ENCODE measurements at places on chromosomes 2 and 18. TPM values are rescaled to one million over a fixed set of nuclear protein-coding genes. Genes with fewer than 3 reads are reported as not detected.

GRCh38 chr2:217096474-217097225 lies 236.8 kb upstream of the TNP1 start:
- no peaks in the 10 kb centered on the region for H3K36me3 ChIP-seq
- H3K4me3 ChIP-seq: no peak overlapping the region
- no peak overlapping the region for H3K27ac ChIP-seq
- H3K4me1 ChIP-seq: no peaks in the 10 kb centered on the region

- H3K4me3 ChIP-seq: no peak overlapping the region
- DNase-seq: no peak
- H3K36me3 ChIP-seq: no peaks in the 10 kb centered on the region
- no peaks in the 10 kb centered on the region for H3K27me3 ChIP-seq
- peaks cover 14% of the 10 kb centered on the region for H3K4me1 ChIP-seq
These were observed 78.8 kb upstream of the FZD5 start for GRCh38 chr2:207848545-207848928.

The BOD1L2 gene
- total RNA-seq: not detected

GRCh38 chr2:177141866-177142265 lies 70.7 kb upstream of the HNRNPA3 start:
- H3K27ac ChIP-seq: no peak overlapping the region
- no peaks in the 10 kb centered on the region for H3K27me3 ChIP-seq
- DNase-seq: no peak

The CENPA gene
- 13.0 TPM for total RNA-seq

GRCh38 chr2:111100765-111101162 lies 19.9 kb upstream of the BCL2L11 start:
- peak; percentile 5 for DNase-seq
- no peaks in the 10 kb centered on the region for H3K4me1 ChIP-seq
- H3K36me3 ChIP-seq: no peaks in the 10 kb centered on the region
- H3K27ac ChIP-seq: no peak overlapping the region
- no peak overlapping the region for H3K4me3 ChIP-seq

The TCF23 gene
- total RNA-seq: not detected

DNA sequence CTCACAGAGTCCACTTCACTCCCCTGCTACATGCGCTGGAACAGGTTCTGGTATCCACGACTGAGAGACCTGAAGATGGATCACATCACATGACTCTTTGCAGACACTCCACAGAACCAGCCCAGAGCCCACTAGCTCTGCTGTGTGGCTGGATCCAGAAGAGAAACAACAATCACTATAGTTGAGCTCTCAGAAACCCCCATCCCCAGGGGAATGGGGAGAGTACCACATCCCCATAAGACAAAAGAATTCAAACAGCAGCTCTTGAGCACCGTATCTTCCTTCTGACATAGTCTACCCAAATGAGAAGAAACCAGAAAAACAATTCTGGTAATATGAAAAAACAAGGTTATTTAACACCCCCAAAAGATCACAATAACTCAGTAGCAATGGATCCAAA lies 76.4 kb downstream of the ZSWIM2 start:
- H3K4me3 ChIP-seq: no peak overlapping the region
- H3K4me1 ChIP-seq: no peaks in the 10 kb centered on the region
- DNase-seq: no peak
- no peaks in the 10 kb centered on the region for H3K27me3 ChIP-seq
- H3K27ac ChIP-seq: no peak overlapping the region
- H3K36me3 ChIP-seq: no peaks in the 10 kb centered on the region

GRCh38 chr18:59695551-59695950 lies 1.7 kb downstream of the CCBE1 start:
- peaks cover 62% of the 10 kb centered on the region for H3K4me1 ChIP-seq
- H3K4me3 ChIP-seq: peak overlapping the region; percentile 82
- peaks cover 86% of the 10 kb centered on the region for H3K27me3 ChIP-seq
- no peak for DNase-seq

The CCDC74B gene
- 34.5 TPM for total RNA-seq

The ANKRD62 gene
- total RNA-seq: not detected

All from GM23338 (cell line).